ENCODE measurements at places on chromosomes 5 and 9.

GRCh38 chr9:137273611-137274320, 3.8 kb upstream of the TOR4A start:
- no peak for DNase-seq

- no peak for DNase-seq
These were observed 9.4 kb downstream of the CCDC127 start for GRCh38 chr5:208449-209114.

DNA sequence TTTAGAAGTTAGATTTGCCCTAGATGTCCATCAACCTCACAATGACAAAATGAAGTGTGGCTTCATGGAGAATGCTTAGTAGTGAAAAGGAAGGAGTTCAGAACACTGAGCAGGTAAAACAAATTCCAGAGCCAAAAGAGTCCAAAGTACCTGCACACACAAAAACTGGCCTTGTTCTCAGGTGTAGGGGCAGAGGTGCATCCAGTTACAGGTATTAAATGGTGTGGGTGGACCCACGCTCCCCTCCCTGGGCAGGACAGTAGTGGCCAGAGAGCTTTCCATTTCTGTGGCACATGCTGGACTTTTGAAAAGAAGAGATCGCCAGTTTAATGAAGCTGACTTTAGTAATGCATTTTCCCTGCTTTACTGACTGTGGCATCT, 47.2 kb downstream of the SECISBP2 start:
- no peak for DNase-seq

DNA sequence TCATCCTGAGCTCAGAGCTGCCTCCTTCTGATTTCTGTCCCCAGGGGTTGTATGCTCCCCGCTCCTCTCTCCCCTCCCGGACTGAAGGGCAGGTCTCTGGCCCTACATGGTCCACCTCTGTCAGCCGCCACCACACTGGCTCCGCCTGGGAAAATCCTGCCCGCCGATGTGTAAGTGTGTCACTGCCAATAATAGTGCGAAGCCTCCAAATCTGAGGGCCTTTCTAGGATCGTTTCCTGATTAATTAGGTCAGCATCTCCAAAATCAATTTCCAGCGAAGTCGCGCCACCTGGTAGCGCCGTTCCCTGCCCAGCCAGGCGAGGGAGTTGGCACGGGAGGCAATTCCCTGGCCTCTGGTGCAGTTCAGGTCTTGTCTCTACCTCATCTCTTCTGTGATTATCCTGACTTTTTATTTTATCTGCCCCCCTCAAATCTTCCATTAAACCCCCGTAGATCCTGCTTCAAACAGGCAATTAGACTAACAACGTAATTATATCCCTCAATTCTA, 73.5 kb downstream of the ZNF618 start:
- no peak for DNase-seq

Measured in stimulated activated CD4-positive, alpha-beta T cell treated with anti-CD3 and anti-CD28 coated beads, Interleukin-1b, Interleukin-23, amount 100 ng/mL, for 1 hour (primary cell).